ENCODE measurements at places on chromosomes 4 and X.

DNA sequence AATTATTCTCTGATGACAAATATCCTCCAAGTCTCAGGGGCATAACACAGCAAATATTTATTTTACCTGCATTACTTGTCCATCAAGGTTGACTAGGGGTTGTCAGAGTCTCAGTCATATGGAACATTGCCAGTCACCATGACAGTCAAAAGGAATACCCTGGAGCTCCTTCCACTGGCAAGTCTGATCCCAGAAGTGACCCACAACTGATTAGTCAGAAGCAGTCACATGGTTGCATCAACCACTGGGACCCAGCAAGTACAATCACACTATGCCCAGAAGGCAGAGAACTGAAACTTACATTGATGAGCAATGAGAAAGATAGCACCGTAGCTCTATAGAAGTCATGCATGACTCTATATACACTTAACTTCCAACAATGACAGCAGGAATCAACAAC, 41.9 kb upstream of the SOD3 start:
- no peak for DNase-seq

DNA sequence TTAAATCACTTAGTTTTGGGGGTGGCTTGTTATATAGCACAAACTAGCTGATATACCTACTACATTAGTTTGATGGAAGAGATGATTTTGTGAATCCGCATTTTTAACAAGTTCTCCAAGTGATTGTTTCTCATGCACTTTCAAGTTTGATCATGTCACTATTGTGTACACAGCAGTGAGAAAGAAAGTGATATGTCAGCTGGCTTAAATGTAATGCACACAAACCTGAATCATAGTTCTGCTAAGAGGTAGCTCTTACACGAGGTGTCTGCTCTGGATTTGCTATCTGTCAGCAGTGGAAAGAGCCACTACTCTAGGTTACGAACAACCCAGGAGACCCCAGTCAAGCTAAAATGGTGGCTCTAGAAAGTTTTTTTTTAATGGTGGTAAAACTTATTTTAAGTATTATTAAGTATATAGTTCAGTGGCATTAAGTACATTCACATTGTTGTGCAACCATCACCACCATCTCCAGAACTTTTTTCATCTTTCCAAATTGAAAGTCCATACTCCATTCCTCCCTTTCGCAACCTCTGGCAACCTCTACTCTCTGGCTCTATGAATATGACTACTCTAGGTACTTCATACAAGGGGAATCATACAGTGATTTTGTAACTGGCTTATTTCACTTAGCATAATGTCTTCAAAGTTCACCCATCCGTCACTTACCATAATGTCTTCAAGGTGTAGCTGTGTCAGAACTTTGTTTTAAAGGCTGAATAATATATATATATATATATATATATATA, 147.3 kb downstream of the HS6ST2 start:
- no peak for DNase-seq

- DNase-seq = no peak
Observed at GRCh38 chr4:141637565-141637964, 1.2 kb downstream of the IL15 start.

GRCh38 chrX:41692162-41692749, 3.5 kb downstream of the GPR34 start:
- DNase-seq = no peak

GRCh38 chrX:23871905-23872546, 35.7 kb downstream of the APOO start:
- DNase-seq = no peak

DNA sequence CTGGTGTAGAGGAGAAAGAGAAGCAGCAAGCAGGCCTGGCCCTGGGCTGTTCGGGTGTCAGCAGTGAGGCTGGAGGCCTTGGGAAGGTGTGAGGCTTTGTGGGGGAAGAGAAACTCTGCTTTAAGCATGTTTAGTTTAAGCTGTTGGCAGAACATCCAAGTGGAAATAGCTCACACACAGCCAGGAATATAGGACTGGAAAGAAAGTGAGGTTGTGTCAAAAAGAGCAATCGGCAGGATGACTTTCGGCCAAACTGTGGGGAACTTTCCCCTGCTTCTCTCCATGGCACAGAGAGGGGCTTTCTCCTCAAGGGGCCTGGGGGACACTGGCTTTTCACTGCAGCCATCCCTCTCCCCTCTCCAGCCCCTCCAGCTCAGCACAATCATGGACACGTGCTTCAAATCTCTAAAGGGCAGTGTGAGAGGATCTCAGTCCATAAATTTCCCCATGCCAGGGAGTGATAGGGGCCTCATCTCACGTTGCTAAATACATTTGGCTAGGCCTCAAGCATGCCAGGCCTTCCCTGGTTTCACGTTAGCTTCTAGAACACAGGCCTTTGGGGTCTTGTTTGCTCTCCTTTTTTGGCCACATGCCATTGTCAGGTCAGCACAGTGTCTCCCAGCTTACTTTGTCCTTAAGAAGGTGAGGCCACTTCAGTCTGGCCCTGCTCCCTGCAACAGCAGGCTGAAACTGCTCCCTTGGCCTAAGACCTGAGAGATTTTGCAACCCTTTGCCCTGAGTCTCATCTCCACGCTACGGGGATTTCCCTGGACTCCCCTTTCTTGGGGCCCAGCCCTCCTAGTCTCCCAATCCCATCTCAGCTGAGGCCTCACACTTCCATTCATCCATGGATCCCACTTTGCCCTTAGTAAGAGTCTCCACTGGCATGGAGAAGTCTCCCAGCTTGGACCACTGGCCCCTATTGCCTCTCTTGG, 8.3 kb upstream of the CITED1 start:
- no peak for DNase-seq

DNA sequence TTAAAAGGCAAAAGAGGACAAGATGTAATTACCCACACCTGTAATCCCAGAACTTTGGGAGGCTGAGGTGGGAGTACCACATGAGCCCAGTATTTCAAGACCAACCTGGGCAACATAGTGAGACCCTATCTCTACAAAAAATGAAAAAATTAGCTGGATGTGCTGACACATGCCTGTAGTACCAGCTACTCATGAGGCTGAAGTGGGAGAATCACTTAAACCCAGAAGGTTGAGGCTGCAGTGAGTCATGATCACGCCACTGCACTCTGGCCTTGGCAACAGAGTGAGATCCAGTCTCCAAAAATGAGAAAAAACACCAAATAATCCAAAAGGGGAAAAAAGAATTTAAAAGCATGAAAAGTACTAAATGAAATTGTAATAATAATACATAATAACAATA, 30.8 kb downstream of the NR0B1 start:
- no peak for DNase-seq

DNA sequence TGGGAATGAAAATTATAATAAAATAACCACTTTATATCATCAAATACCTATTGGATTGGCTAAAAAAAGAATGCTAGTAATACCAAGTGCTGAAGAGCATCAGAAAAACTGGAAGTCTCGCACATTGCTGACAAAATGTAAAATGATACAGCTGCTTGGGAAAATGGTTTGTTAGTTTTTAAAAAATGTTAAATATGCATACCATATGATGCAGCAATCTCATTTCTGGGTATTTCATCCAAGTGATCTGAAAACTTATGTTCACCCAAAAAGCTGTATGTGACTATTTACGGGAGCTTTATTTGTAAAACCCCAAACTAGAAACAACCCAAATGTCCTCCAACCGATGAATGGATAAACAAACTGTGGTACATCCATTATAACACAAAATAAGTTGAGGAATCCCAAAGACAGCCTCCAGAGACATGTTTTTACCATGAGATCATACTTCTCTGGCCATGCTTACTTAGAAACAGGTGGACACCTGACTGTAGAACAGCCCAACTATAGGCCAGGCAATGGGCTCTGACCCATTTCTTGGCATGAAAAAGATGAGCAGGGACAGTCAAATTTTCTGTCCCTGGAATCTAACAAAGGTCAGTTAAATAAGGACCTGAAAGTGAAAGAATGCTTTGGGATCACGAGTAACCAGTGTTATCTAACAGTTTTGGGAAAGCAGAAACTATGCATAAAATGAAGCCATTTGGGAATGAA, 47.5 kb upstream of the FAM120C start:
- no peak for DNase-seq

DNA sequence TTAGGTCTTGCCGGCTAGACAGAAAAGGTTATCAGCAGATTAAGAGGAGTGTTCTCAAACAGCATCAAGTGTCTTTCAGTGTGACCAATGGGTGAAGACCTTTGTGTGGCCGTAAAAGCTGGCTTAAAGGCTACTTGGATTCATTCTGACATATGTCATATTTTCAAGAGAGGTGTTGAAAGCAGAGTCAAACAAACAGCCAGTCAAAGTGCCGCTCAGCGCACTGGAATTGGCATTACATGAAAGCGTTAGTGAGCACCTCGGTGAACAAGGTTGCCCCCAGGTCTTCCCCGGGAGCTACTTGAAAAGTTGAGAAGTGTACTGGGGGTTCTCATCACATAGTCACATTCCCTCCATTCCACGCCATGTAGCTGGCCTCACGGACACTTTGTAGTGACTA, 148.9 kb downstream of the SOX3 start:
- DNase-seq = no peak

- no peak for DNase-seq
Observed at GRCh38 chr4:183638436-183638835, 20.5 kb downstream of the RWDD4 start.

DNA sequence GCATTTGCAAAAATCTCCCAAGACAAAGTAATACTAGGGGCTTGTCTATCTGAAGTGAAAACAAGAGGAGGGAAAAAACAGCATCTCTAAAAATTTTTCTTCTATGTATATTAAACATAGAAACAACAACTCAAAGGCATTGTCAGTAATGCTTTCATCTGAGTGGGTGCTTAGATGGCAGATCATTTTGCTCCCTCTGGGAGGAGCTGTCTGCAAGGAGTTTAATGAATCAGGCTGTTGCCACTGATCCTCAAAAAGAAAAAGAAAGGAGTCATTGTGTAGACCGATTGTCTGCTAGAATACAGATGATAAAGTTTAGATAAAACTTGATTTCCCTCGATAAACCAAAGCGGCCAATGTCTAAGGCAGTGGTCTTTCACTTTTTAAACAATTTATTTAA, 49.7 kb upstream of the KLHL8 start:
- no peak for DNase-seq

DNA sequence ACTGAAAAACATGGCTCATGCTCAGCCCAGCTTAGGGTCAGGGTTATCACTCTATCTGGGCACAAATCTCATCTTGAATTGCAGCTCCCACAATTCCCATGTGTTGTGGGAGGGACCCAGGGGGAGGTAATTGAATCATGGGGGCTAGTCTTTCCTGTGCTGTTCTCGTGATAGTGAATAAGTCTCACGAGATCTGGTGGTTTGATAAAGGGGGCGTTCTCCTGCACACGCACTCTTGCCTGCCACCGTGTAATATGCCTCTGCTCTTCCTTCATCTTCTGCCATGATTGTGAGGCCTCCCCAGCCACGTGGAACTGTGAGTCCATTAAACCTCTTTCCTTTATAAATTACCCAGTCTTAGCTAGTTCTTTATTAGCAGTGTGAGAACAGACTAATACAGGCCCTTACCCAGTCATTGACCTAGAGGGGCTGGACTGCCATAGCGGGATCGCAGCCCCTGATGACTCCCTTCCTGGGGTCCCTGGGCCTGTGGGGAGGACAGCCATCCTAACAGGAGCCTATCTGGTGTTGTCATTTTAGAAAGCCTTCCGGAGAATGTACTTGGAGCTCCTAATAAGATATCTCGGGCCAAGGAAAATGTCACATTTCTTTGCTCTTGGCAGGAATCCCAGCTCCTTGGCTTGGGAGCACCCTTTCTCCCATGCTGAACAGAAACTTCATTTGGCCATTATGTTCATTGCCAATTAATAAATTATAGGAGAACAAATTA, 112.6 kb downstream of the PHKA2 start:
- DNase-seq = no peak

DNA sequence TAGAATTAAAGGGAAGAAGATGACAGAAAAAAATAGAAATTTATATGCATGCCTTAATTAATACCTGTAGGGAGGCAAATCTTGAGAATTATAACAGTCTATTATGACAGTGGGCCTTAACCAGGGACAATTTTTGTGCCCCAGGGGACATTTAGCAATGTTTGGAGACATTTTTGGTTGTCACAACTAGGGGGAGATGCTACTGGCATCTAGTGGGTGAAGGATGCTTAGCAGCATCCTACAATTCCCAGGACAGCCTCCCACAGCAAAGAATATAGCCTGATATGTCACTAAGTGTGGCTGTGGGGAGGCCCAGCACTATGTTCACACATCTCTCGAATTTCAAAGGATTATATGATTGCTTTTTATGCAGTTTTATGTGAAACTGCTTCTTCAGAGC, 10.5 kb downstream of the GPR82 start:
- DNase-seq = no peak

DNA sequence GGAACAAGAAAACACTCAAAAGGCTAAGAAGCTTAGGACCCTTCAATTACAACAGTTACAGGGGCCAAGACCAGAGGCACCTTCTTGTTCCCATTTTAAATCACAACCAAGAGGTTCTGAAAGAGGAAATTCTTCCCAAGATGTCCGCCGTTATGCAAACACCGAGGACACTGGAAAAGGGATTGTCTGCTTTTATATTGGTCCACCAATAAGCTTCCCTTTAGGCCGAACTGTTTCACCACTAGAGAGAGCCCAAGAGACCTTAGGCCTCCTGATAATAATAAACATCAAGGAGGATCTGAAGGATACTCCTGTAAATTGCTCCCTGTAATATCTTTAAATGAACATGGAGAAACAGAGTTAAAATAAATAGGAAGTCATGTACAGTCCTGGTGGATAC, 92.6 kb upstream of the NLRP2B start:
- no peak for DNase-seq

- DNase-seq = no peak
Observed at GRCh38 chrX:120408168-120408567, 46.3 kb downstream of the ATP1B4 start.

DNA sequence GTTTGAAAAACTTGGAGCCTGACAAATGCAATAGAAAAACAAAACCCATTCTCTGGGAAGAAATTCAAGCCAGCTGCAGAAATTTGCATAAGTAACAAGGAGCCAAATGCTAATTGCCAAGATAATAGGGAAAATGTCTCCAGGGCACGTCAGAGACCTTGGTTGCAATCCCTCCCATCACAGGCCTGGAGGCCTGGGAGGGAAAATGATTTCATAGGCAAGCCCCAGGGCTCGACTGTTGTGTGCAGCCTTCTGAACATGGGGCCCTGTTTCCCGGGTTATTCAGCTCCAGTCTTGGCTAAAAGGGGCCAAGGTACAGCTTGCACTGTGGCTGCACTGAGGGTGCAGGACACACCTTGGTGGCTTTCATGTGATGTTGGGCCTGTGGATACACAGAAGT, 760.4 kb upstream of the PABPC4L start:
- no peak for DNase-seq

- DNase-seq = no peak
Observed at GRCh38 chr4:83231620-83232076, 53.0 kb downstream of the COQ2 start.

GRCh38 chrX:136260776-136261175, 9.6 kb upstream of the MAP7D3 start:
- DNase-seq = no peak

Data from activated T-helper 9 cell treated with anti-CD3 and anti-CD28 coated beads, Interleukin-2, amount 50 U/mL, for 16 hours (primary cell).